ENCODE measurements at places on chromosomes 1 and 21.

DNA sequence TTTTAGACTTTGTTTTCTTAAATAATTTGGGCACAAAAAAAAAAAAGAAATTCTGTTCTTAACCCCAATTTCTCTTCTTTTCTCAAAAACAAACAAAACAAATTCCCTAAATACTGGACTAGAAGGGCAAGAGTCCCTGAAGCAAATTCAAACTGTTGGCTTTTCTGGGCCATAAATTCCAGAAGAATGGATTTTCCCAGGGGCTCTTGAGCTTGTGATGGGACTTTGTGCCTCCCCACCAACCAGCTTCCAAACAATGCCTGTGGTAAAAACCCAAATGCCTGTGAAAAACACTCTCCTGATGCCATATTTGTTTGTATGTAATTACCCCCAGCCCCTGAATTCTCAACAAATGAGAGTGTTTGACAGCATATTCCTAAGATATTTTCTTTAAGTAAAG, 55.4 kb downstream of the SGIP1 start:
- no peak for DNase-seq

- DNase-seq = no peak
These were observed 99.0 kb upstream of the C1orf105 start for GRCh38 chr1:172321451-172321850.

DNA sequence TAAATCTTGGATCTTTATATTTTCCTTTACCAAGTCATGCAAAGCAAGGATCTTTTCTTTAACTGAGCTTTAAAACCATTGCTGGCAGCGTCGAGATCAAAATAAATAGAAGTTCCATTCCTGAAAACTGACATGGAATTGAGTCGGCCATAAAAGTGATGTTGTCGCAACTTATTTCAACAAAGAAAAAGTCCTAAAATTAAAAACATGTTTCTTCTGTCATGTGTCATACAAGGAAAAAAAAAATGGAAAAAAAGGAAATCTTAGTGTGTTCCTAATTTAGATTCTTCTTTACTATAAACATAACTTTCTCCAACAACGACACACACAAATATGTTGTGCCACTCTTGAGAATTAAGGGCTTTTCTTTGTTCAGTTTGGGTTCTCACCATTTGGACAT, 34.9 kb downstream of the GREM2 start:
- no peak for DNase-seq

DNA sequence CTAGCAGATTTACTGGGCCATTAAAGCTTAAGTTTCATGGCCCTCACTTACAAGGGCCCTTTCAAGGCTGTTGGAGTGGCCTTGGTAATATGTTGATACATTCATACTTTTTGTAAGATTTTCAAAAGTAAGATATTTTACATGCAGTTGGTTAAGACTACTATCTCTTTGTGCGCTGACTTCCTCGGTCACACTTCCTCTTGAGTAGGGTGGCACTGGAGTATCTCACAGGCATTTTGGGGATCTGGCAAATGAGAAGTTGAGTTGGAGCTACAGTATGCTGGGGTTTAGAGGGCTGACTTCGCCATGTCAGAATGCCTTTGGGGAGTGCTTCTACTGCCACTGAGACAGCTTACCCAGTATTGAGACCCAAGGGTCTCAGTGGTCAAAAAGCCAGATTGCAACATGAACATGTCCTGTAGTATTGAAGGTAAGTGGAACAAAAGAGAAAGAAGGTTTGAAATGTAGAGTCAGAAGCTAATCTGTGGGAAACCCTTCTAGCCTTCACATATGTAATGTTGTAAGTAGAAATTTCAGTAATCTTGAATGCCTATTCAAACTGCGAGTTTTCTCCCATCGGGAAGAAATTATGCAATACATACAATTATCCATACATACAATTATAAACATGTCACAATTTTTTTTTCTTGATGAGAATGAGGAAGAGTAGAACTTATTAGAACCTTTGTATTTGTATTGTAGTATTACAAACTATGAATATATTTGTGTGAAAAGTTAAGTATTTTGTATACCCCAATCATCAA, 32.3 kb upstream of the RALGPS2 start:
- no peak for DNase-seq

GRCh38 chr1:43817304-43817939, 110.1 kb downstream of the ST3GAL3 start:
- no peak for DNase-seq
